Smooth muscle cell of bladder (primary cell): ENCODE measurements at places on chromosomes 6 and 20. TPM values are rescaled to one million over a fixed set of nuclear protein-coding genes. Genes with fewer than 3 reads are reported as not detected.

CDSN gene
- total RNA-seq: under 0.01 TPM in 1 of 2 replicates, not detected in the other

HFE gene
- total RNA-seq: 13.7 and 16.8 TPM in 2 replicates

TRIM31 gene
- not detected in 2 replicates for total RNA-seq

COX4I2 gene
- total RNA-seq: not detected in 2 replicates

PRICKLE4 gene
- total RNA-seq: not detected in 2 replicates

C6orf118 gene
- not detected in 2 replicates for total RNA-seq

SLC2A4RG gene
- 14.4 and 18.3 TPM in 2 replicates for total RNA-seq

TMEM217 gene
- 1.9 and 4.0 TPM in 2 replicates for total RNA-seq

OVOL2 gene
- total RNA-seq: not detected in 2 replicates

SEMG1 gene
- not detected in 2 replicates for total RNA-seq

TNNC2 gene
- total RNA-seq: 1.00 and 1.1 TPM in 2 replicates

CRISP3 gene
- not detected in 2 replicates for total RNA-seq

BLTP3A gene
- total RNA-seq: 3.6 and 5.7 TPM in 2 replicates

LAMP5 gene
- under 0.01 and 0.09 TPM in 2 replicates for total RNA-seq

LHFPL5 gene
- total RNA-seq: not detected in 2 replicates

FLOT1 gene
- 90.2 and 100 TPM in 2 replicates for total RNA-seq

PI16 gene
- 0.43 and 4.6 TPM in 2 replicates for total RNA-seq

EBF4 gene
- 0.57 and 1.8 TPM in 2 replicates for total RNA-seq

MBOAT1 gene
- total RNA-seq: 1.5 and 2.7 TPM in 2 replicates

UST gene
- total RNA-seq: 29.4 and 35.4 TPM in 2 replicates

VNN1 gene
- under 0.01 and 0.09 TPM in 2 replicates for total RNA-seq

PCSK2 gene
- total RNA-seq: under 0.01 TPM in 2 replicates

ALDH8A1 gene
- total RNA-seq: 0.28 and 0.46 TPM in 2 replicates

SLC4A11 gene
- 1.0 and 1.1 TPM in 2 replicates for total RNA-seq

C6orf15 gene
- not detected in 2 replicates for total RNA-seq

FAM217A gene
- total RNA-seq: not detected in 2 replicates

CLPSL1 gene
- not detected in 2 replicates for total RNA-seq

ZHX3 gene
- 13.7 and 15.9 TPM in 2 replicates for total RNA-seq

REM1 gene
- total RNA-seq: 0.09 TPM in 1 of 2 replicates, not detected in the other
